ENCODE measurements at places on chromosomes 1 and 21.

GRCh38 chr1:32619701-32620485, 30.5 kb downstream of the ZBTB8OS start:
- no peak for DNase-seq

- no peak for DNase-seq
Observed at GRCh38 chr21:21831036-21831435, 832.8 kb downstream of the NCAM2 start.

DNA sequence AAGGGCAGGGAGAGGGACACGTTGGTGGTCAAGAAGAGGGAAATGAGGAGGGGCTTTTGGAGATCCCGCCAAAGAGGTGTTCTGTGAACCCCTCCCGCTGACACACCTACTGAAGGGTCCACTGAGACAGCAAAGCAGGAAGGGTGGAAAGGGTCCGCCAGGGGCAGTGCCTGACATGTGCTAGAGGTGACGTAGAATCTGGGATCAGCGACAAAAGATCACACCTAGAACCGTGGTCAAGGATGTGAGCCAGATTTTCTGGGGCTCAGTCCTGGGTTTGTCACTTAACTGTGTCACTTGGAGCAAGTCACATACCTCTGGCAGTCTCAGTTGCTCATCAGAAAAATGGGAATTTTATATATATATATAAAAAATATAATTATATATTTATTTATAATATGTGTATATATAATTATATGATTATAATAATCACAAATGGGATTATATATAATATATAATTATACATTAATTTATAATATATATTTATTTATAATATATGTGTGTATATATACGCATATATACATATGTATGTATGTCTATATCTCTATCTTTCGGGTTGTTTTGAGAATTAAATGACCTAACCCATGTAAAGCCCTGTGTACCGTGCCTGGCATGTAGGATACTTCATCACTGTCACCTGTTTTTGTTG, 35.0 kb upstream of the ATP5PO start:
- DNase-seq: no peak

- no peak for DNase-seq
Observed at GRCh38 chr1:167645625-167646414, 15.8 kb downstream of the RCSD1 start.

- DNase-seq: no peak
Observed at GRCh38 chr21:32448803-32449594, 36.5 kb downstream of the EVA1C start.

- DNase-seq: no peak
Observed at GRCh38 chr1:181324797-181325616, 158.3 kb upstream of the CACNA1E start.

- DNase-seq: peak; percentile 95
Observed at GRCh38 chr21:44428281-44428960, 26.9 kb upstream of the LRRC3 start.

DNA sequence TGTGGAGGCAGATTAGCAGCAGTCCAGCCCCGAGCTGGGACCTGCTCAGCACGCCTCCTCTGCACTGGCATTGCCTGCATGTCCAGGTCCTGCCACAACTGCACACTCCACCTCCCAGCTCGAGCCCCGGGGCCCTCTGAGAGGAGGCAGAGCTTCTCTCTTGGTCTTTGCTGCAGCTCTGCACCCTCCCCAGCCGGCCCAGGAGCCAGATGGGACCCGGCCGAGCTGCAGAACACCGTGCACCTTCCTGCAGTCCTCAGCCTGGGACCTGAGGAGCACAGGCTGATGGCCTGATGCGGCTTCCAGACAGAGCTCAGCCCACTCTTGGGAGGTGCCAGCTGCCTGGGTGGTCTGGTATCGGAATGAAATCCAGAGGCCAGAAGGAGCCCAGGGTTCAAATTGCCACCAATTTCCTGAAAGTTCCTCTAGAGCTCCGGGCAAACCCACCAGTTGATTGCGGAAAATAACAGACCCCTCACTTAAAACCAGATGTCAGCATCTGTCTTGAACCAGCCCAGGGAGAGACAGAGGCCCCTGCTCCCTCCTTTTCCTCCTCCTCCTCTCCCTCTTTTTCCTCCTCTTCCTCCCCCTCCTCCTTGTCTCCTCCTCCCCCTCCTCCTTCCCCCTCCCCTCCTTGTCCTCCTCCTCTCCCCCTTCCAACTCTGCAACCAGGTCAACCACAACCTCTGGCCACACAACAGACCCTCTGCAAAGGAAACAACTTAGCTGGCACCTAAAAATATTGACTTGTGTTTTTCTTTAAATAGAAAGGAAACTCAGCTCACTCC, 10.6 kb upstream of the SPSB1 start:
- DNase-seq: no peak

DNA sequence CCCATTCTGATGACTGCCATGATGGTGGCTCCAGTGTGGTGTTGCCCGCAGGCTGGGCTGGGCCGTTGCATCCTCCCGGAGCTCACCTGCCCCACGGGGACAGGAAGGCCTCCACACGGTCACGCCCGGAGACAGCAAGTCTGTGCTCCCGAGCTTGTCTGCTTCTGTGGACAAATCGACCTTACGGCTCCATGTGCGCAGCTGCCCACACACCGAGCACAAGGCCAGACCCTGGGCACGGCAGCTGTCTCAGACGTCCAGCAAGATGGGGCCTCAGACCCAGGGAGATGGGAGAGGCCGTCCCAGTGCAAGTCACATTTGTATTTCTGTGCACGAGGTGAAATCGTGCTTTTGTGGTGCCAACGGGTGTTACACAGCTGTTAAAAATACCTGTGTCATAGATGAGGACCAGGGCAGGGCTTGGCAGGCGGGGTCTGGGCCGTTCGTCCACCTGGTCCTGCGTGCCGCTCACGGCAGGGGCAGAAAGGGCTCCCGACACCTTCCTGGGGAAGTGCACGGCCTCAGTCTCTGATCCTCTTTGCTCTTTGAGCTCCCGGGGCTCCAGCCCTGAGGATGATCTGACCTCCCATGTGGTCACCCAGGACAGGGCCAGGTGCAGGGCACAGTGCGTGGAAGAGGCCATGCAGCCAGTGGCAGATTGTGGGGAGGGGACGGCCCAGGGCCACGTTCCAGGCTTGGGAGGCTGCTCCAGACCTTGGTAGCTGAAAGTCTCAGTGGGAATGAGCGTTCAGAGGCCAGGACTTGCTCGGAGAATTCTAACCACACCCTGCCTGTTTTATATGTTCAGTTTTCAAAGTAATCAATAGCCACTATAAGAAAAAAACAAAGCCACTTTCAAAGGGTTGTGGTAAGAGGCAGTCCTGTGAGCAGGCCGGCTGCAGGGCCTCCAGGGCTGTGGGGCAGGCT, 13.5 kb downstream of the COL6A1 start:
- DNase-seq: no peak
